ENCODE measurements at places on chromosomes 3 and 15. TPM values are rescaled to one million over a fixed set of nuclear protein-coding genes. Genes with fewer than 3 reads are reported as not detected.

DNA sequence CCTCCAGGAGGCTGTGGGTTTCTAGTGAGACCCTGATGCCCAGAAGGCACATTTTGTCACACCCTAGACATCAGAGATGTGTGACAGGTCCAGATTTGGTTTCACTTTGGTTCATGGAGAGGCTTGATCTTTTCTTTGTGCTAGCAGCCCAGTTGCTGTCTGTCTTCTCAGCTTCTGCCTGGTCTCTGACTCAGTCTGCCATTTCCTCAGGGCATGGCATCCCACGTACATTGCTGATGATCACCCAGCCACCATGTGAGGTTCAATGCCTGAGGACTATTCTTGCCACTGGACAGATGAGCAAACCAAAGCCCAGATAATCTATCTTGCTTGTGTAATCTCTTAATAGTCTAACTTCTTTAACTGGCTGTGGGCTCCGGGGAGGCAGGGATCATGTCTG lies 144.9 kb upstream of the MRPS22 start:
- no peak for DNase-seq

GRCh38 chr3:24405057-24405456 lies 89.6 kb downstream of the THRB start:
- DNase-seq: no peak

- DNase-seq: no peak
Observed at GRCh38 chr3:36149447-36149865, 230.8 kb upstream of the STAC start.

DNA sequence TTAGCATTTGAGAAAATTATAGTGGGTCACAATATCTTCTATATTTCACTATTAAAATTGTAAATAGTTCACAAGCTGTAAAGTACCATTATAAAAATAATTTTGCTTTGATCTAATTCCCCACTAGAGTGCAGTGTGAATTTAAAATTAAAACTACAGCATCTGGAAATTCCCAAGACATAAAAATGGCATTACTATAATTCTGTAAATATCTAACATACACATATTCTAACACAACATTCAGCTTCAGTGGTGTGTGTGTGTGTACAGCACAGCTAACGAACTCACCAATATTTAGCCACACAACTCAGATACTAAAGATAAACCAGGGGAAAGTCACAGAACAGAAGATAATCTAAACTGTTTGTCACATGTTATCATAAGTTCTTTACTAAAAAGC lies 424.9 kb upstream of the ZNF385D start:
- DNase-seq: no peak

- no peak for DNase-seq
Observed at GRCh38 chr3:66075281-66075680, 36.6 kb upstream of the MAGI1 start.

GRCh38 chr15:94535298-94536048 lies 304.1 kb downstream of the MCTP2 start:
- DNase-seq: no peak

DNA sequence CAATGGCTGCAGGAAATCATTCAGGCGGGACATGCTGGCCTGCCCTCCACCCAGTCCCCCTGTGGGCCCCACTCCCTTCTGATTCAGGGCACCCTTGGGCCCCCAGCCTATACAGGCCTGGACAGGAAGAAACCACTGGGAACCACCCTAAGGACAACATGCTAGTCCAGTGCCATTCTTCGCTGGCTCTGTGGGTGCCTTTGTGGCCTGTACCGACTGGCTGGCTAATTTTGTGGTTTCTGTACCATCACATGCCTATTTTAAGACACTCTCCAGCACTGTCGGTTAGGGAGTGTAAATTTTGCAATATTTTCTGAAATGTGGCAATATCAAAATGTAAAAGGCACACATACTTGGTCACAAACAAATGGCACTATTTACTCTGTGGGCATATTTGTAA lies 61.4 kb upstream of the POLG start:
- no peak for DNase-seq

DNA sequence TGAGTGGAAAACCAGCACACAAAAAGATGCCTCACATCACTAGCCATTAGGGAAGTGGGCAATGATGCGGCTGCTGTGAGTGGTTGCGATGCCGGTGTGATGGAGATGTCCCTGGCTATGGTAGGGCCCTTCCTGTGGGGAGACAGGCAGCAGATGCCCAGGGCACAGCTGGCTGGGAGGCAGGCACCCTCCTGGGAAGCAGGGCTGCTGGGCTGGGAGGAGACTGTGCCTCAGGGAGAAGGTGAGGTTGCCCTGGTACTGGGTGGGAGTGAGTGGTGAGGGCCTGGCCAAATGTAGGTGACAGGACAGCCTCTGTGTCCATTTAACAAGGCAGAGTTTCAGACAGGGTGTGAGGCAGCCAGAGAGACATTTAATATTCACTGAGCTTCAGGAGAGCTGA lies 335.6 kb downstream of the OCA2 start:
- no peak for DNase-seq

HRH1 gene
- 30.1 TPM for total RNA-seq

DNA sequence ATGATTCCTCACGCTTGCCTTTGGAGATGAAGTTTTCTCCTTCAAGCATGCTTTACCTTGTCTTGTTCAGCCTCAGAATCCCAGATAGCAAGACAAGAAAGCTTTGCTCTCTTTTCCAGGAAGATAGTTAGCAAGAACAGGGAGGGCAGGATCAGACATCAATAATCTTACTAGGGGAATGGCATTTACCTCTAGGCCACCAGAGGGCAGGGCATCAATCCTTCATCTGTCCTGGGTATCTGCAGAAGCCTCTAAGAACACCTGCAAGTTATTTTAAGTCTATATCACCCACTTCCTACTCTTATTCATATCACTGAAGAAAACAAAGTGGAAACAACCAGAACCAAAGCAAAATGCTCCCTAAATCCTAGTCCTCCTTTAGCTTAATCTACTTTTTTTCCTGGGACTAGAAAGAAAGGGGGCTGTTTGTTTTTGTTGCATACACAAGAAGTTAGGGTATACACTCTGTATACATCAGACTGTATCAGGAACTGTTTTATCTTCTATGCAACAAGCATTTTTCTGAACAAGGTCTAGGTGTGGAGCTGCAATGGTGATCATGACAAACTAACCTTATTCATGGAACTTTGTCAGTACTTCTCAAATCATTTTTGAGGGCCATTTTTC lies 862.5 kb downstream of the CADM2 start:
- no peak for DNase-seq

DNA sequence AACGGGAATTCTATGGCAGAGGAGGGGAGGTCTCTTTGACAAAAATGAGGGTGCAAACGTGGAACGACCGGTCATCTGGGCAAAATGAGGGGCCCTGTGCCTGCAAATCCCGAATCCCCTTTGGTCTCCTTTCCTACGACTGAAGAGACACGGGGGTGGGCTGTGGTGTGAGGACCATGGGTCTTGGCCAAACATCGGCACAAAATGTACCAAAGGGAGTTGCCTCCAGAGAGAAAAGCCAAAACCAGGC lies 498 bp downstream of the ZNF280D start:
- DNase-seq: no peak

DNA sequence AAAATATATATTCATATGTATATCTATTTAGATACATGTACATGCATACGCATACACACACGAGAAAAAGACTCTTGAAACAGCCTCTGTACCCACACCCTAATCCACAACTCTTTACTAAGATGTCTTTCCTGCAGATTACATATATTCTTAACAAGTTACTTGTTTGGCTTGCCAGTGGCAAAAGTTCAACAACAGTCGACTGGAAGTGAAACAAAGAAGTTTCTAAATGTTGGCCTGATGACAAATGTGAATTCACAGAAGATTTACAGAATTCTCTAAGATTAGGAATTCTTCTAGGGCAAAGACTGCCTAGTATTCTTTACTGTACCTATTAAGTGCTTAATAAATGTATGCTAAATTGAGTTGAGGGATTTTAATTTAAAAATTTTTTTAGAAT lies 116.8 kb downstream of the CDIN1 start:
- no peak for DNase-seq

GRCh38 chr3:24270204-24270691 lies 224.4 kb downstream of the THRB start:
- DNase-seq: no peak

TM4SF4 gene
- not detected for total RNA-seq

GRCh38 chr3:45665101-45665572 lies 24.1 kb upstream of the SACM1L start:
- no peak for DNase-seq

DNA sequence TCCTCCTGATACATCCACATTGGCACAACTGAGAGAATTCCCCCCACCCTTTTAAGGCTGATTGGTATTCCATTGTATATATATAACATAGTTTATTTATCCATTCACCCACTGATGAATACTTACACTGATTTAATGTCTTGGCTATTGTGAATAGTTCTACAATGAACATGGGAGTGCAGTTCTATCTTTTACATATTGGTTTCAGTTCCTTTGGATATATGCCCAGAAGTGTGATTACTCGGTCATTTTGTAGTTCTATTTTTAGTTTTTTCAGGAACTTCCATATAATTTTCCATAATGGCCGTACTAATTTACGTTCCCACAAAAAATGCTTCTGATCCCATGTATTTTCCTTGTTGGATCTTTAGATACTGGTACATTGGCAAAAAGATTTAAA lies 135.3 kb downstream of the FMN1 start:
- DNase-seq: no peak

GRCh38 chr15:25677719-25678499 lies 185.2 kb downstream of the ATP10A start:
- no peak for DNase-seq

NPAP1 gene
- not detected for total RNA-seq

GRCh38 chr3:126523745-126524428 lies at the start of gene CHST13:
CHST13 (plus strand) TSS chr3:126524155; CDS start chr3:126524333, 178 bp downstream.
- DNase-seq: peak; percentile 85

GRCh38 chr15:79562899-79563298 lies 130.8 kb downstream of the MINAR1 start:
- DNase-seq: no peak

GRCh38 chr3:194019398-194020165 lies 116.4 kb upstream of the HES1 start:
- no peak for DNase-seq

BFSP2 gene
- not detected for total RNA-seq

DNA sequence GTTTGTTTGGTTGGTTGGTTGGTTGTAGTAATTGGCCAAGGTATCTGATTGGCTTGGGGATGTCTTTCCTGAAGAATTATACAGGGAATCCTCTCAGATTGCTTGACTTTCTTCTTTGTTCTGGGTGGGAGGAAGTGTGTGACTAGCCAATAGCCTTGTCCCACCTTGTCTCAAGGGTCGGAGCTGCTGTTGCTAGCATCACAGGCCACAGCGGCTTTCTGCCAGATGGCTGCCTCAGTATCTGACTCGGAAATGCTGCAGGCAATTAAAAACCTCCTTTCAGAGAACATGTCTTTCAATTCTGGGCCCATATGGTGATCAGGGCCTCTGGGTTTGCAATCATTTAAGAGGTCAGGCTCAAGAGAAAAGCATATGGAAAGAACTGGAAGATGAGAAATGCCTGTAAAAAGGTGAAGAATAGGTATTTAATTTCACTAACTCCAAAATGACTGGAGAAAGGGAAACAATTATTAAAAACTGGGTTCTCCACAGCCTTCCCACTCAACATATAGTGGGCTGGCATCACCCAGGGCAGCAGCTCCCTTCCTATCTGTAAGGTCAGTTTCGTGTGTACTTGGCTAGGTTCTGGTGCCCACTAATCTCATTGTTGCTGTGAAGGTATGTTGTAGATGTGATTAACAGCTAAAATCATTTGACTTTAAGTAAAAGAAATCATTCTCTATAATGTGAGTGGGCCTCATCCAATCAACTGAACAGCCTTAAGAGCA lies 32.4 kb downstream of the TGFBR2 start:
- no peak for DNase-seq

- DNase-seq: no peak
Observed at GRCh38 chr3:63961891-63962290, 49.7 kb upstream of the SCAANT1 start.

- no peak for DNase-seq
Observed at GRCh38 chr3:159897331-159898075, 91.1 kb upstream of the IL12A start.

DNA sequence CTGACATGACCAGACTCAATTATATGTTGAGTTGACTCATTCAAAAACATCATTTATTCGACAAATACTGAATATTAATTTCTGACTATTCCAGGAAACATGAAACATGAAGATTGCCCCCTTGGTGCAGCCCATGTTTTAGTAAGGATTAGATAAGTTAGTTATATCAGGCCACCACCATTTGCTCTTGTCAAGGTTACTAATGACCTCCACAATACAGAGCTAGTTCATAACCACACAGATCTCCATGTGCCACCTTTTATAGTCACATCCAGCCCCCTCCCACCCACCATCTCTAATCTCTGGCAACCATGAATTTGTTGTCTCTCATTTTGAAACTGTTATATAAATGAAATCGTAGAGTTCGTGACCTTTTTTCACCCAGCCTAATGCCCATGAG lies 15.7 kb downstream of the KLHL18 start:
- DNase-seq: no peak

GRCh38 chr15:78673476-78673875 lies 32.5 kb upstream of the CHRNB4 start:
- DNase-seq: no peak

GRCh38 chr3:193928354-193929209 lies 207.4 kb upstream of the HES1 start:
- no peak for DNase-seq

GRCh38 chr3:12585181-12585580 lies 28.3 kb downstream of the MKRN2 start:
- DNase-seq: no peak

- DNase-seq: no peak
Observed at GRCh38 chr3:16374047-16374934, 109.3 kb downstream of the OXNAD1 start.

DNA sequence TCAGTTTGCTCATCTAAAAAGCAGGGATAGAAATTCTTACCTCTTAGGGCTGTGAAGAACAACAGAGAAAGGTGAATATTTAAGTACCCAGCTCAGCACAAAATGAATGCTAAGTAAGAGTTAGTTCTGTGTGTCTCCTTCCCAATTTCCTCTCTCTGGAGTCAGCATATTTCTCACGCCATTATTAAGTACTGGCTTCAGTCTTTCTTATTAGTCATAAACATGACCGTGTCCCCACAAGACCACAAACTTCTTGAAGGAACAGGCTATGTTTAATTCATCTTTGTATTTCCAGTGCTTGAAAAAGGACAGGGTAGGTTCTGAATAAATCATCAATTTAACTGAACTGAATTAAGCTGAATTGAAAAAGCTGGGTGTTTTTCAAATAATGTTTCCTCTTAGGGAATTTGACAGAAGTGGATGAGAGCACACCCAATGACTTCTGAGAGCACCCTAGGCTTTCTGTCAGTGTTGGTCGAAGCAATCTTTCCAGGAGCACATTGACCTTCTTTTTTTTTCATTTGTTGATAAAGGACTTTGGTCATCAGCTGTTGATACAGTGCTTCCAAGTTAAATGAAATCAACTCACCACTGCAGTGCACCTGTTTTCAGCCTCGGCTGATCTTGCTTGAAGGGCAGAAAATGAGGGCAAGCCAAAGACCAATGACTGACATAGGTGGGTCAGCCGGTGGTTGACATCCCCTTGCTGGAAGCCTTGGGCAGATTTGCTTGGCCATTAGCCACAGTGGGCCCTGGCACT lies 324.6 kb downstream of the MFSD1 start:
- no peak for DNase-seq

GRCh38 chr3:152269831-152270734 lies 1.4 kb downstream of the MBNL1 start:
- DNase-seq: no peak
